AG09309 (cell line): ENCODE measurements at places on chromosomes 5 and 9.

GRCh38 chr5:151213803-151214613 lies 9.9 kb downstream of the CCDC69 start:
- no peak for DNase-seq

- DNase-seq, result no peak
Measured at GRCh38 chr5:79831381-79832309, 142.0 kb downstream of the CMYA5 start.

DNA sequence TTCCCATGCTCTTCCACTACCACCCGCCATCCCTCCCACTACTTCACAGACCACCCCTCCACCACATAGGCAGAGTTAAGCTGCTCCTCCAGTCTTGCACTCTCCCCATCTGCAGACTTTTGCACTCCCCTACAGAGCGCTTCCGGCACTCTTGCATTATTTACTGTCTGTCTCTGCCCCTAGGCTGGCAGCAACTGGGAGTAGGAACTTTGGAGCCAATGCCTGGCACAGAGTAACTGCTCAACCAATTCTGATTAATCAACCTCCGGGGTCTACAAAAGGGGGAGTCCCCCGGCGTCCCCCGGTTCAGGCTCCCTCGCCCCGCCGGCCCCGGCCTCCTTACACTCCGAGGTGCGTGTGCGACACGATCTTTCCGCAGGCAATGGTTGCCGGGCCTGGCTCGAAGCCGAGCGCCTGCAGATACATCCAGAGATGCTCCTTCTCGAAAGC lies 498 bp downstream of the HAUS6 start:
- DNase-seq, result no peak

DNA sequence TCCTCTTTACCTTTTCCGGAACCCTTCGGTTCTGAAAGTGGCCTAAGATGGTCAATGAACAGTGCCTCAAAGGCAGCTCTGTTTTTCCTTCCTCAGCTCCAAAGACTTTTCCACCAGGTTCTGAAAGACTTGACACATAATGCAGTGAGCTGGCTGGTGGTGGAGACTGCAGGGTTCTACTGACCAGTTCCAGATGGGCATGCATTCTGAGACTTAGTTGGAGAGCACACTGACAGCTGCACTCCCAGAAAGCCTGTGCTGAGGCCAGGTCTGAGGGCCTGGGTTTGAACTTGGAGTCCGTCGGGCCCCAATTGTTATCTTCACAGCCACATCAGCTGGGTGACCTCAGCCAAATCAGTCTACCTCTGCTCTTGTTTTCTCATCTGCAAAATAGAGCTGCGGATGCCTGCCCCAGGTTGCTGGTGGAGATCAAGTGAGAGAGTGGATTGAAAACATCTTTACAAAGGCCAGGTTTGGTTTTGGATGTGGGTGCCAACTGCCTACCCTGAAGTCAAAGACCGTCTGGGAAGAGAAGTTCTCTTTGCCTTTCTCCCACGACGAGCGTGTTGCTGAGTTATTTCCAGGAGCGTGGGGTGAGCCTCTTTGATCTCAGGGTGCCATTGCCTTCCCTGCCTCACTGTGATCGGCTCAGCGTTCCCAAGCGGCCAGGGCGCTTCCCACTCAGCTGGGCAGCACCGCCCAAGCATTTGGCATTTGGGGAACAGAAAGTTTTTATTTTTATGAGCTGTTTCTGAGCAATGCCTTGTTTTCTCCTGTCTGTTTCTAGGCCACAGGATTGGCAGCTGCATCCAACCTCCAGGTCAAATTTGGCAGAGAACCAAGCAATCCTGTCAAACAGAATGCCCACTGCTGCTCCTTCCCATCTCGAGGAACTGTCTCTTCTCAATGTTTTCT lies 54.9 kb downstream of the RAD23B start:
- no peak for DNase-seq

DNA sequence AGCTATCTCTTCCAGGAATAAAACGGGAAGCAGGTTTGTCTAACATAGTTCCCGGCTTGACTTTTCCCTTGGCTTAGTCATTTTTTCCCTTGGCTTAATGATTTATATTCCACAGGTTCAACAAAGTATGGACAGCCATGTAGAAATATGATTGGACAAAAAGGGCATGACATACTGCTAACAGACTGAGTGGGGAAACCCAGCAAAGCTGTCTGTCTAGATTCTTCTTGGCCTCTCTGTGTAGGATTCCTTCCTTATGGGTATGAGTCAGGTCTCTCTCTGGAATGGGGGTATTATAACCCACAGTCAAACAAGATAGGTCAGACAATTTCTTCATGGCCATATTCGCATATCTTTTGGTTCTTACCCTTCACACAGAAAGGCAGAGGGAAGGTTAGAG lies 5.7 kb upstream of the MTAP start:
- no peak for DNase-seq

DNA sequence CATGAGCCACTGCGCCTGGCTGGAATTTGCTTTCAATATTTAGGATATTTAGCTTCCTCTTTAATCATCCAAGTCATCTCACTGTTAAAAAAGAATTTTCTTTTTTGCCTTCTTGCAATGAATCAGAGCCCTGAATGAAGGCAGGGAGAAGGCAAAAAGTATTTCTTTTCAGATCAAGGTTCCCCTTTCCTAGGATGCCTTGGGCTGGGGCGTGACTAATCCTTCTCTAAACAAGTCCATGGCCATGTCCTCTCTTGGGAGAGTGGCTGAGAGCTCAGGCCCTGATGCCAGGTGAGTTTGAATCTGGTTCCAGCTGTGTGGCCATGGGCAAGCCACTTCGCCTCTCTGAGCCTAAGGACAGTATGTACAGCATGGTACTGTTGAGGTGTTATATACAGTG lies 84.8 kb upstream of the NEURL1B start:
- DNase-seq, result no peak

- no peak for DNase-seq
Measured at GRCh38 chr5:141605523-141606277, 13.1 kb downstream of the DIAPH1 start.

DNA sequence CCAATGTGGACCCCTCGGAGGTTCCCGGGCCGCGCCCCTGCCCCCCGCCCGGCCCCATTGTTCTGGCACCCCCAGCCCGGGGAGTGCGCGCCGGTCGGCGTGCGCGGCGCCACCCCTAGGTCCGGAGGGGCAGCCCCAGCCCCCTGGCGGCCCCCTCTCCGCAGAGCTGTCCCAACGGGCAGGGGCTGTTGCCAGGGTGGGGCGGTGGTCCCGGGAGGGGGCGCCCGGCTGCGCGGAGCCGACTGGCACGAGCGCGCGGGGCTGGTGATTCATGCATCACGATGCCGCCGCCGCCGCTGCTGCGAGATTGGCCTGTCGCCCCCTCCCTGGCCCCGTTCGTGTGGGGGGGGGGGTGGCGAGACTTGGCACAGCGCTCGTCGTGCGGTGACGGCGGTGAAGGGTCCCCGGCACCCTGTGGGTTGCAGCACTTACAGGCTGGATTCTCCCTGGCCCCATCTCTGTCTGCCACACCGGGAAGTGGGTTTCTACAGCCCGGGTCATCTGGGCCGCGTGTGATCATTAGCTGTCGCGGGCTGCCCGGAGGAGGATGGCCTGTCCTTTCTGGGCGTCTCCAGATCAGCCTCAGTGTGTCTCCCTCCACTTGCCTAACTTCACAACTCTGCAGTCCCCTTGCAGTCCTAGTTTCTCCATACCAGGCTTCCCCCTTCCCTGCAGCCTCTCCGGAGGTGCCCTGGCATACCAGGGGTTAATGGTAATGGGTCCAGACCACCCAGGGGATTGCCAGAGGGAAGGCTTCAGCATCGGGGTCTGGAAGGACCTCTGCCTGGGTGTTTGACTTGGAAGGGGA lies 858 bp downstream of the NCS1 start:
- DNase-seq, result no peak

GRCh38 chr9:25964239-25964638 lies 286.0 kb upstream of the TUSC1 start:
- DNase-seq, result peak; percentile 50

DNA sequence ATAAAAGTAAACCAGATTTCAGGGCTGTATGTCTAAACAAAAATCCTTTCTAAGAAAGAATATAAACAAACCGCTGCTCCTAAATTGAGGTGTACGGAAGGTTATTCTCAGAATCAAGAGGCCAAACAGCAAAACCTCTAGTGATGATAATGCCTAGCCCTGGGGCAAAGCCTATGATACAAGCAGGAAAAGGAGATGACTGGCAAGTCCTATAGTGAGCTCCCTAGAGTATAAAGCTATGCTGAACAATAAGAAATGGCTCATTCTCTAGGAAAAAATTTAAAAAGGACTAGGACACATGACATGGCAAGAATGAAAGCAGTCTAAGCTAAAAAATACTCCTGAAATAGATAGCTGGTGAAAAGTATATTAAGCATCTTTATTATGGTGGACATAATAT lies 187.1 kb downstream of the BNC2 start:
- no peak for DNase-seq

GRCh38 chr5:77898385-77898784 lies 122.2 kb upstream of the TBCA start:
- DNase-seq, result no peak

- DNase-seq, result no peak
Measured at GRCh38 chr9:123757547-123757946, 172.4 kb downstream of the DENND1A start.

- DNase-seq, result peak; percentile 67
Measured at GRCh38 chr9:94135222-94135621, 51.0 kb downstream of the PTPDC1 start.

DNA sequence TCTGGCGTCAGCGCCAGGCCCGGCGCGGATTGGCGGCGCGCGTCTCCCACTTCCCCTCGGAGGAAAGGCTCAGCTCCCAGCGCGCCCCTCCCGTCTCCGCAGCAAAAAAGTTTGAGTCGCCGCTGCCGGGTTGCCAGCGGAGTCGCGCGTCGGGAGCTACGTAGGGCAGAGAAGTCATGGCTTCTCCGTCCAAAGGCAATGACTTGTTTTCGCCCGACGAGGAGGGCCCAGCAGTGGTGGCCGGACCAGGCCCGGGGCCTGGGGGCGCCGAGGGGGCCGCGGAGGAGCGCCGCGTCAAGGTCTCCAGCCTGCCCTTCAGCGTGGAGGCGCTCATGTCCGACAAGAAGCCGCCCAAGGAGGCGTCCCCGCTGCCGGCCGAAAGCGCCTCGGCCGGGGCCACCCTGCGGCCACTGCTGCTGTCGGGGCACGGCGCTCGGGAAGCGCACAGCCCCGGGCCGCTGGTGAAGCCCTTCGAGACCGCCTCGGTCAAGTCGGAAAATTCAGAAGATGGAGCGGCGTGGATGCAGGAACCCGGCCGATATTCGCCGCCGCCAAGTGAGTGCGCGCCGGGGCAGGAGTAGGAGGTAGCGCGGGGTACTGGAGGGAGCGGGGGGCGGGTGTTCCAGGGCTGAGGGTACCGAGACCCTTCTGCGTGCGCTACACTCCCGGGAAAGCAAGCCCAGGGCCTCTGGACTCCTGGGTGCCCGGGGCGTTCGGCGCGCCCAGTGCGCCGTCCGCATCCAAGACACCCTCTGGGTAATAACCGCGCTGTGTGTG lies at the start of gene MSX2:
Gene MSX2 (plus strand): TSS at position 99 of the 777 bp plus-strand sequence. CDS start 78 bp downstream, at position 177.
- DNase-seq, result peak; percentile 59

DNA sequence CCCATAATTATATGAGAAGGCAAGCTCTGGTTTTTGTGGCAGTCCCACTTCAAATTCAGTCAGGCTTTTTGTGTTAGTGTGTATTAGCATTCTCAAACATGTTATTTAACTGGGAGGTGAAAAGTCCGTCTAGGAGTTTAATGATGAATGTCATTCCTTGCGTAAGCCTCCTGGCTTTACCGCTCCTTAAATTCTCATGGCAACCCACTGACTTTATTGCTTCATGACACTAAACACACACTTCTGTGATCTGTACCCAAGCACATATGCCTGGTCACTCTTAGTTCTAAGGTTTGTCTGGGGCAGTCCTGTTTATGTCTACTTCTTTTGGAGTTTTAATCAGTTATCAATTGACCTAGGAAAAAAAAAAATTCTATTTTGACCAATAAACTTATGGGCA lies 677.9 kb upstream of the DMAC1 start:
- DNase-seq, result no peak

GRCh38 chr9:78677326-78677725 lies 380.4 kb downstream of the PSAT1 start:
- DNase-seq, result no peak

DNA sequence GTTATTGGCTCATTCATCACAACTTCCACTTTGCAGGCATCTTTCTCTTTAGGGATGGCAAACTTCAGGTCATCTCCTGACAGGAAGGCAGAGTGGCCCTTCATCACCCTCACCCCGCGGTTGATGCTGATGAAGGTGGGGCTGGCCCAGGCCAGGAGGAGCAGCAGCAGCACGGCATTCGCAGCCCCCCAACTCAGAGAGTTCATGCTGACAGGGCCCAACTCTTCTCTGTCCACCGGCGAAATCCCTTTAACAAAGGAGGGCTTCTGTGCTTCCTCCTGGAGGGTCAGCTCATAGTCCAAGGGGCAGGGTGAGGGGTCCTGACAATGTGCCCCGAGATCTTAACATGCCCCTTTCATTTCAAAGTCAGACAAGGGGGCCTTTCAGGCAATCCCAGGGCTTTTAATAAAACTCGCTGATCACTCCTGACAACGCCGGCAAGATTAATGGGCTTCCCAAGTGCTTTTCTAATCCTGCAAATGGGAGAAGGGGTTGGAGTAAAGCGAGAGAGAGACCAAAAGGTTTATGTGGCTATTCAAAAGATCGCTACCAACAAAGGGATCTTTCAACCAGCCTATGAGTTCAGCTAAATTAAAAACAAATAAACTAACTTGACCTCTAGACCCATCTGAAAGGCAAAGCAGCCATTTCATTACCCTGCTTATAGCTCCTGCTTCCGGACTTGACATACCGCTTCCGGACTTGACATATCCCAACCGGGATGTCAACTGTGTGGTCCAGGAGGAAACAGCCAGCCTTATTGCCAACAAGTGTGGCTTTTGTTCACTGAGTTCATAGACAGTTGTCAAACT lies 41.2 kb downstream of the FREM1 start:
- DNase-seq, result no peak

GRCh38 chr5:155512329-155512728 lies 498.8 kb downstream of the KIF4B start:
- no peak for DNase-seq

GRCh38 chr5:131288328-131288727 lies 24.5 kb downstream of the CDC42SE2 start:
- no peak for DNase-seq

GRCh38 chr5:74616236-74617146 lies 24.0 kb downstream of the ENC1 start:
- no peak for DNase-seq

- no peak for DNase-seq
Measured at GRCh38 chr9:83274787-83275186, 211.8 kb upstream of the RASEF start.

DNA sequence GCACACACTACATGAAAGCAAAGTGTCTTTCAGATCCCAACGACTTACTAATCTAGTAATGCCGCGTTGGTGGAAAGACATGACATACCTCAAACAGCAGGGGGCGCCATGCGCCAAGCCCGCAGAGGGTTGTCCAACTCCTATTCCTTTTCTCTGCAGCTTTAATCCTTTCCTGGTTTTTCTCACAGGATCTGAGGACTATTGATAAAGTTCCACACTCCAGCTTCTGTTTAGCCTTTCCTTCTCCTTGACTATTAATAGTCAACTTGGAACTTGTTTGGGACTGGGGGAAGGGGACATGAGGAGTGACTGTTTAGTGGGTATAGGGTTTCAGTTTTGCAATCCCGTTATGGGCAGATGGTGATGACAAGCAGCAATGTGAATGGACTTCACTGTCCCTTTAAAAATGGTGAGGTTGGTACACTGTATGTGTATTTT lies 62.9 kb downstream of the OTULIN start:
- DNase-seq, result no peak

GRCh38 chr9:76516871-76517270 lies 57.9 kb downstream of the GCNT1 start:
- no peak for DNase-seq

- no peak for DNase-seq
Measured at GRCh38 chr9:33293782-33294181, 3.5 kb downstream of the NFX1 start.

GRCh38 chr5:107631805-107632362 lies 38.9 kb downstream of the EFNA5 start:
- DNase-seq, result no peak
